Stimulated activated CD4-positive, alpha-beta T cell treated with anti-CD3 and anti-CD28 coated beads, Interleukin-4, amount 100 ng/mL, for 48 hours (primary cell): ENCODE measurements at places on chromosomes 1 and 21.

- no peak for DNase-seq
These were observed 145.6 kb downstream of the FMN2 start for GRCh38 chr1:240237305-240237721.

DNA sequence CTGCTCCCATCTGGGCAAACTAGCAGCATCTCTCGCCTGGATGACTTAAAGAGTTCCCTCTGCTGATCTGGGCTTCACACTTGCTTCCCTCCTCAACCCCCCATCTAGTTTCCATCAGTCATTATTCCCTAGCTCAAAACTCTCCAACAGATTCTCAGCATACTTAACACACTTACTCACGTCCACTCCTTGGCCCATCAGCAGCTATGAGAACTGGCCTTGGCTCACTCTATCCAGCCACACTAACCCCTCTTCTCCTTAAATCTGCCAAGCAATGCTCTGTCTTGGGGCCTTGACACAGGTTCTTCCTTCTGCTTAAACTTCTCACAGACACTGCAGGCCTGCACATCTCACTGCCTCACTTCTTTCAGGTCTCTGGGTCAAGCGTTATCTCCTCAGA lies 41.6 kb downstream of the GNG12 start:
- no peak for DNase-seq

DNA sequence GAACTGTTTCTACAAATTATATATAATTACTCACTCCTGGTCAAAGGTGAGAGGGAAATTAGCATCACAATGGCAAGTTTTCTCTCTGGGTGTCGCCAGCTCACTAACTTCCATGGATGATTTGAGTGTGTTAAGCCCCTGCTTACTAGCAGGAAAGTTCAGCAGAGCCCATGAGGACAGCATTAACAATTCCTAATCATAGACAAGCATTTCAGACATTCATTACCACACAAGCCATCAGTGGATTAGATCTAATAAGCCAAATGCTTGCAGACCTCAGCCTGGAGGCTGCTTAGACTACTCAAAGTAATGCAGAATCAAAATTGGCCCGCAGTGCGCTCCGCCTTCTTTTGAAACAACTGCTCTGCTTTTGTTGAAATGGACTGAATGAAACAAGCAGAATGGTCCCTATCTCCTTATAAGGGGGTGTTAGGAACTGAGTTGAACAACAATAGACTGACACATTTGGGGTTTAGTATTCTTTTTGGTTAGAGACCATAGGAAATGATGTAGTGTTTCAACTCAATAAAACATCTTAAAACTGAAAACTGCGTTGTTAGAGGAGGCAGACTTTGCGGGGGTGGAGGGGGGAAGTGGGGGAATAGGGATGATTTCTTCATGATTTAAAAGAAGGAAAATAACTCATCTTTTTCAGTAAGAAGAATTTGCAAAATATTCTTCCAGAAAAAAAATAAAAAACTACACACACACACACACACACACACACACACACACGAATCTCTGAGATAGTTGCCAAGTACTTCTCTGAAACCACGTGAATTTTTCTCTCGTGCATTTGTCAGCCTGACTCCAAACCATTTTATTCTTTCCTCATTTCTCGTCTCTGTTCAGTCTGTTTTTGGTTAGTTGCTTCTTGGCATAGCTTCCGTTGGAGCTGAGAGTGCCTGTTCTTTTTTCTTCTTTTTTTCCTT lies 54.6 kb downstream of the GORAB start:
- DNase-seq: no peak

- DNase-seq: no peak
These were observed 643.5 kb downstream of the AJAP1 start for GRCh38 chr1:5297886-5298239.

DNA sequence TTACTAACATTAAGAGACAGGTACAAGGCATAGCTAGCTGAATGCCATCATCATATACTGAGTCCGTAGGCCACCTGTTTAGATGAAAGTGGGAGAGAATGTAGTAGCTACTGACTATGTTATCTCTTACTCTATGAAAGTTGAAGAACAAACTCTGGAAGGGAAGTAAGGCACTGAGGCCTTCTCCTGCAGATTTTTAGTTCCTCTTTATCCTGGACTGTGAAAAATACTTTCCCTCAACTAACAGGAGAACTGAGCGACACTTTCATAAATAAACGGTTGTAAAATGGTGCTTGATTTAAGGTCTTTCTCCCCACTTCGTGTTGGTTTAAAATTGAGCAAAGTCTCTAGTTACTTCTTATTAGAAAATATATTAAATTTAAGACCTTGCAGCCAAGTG lies 101.9 kb downstream of the FNBP1L start:
- DNase-seq: no peak

DNA sequence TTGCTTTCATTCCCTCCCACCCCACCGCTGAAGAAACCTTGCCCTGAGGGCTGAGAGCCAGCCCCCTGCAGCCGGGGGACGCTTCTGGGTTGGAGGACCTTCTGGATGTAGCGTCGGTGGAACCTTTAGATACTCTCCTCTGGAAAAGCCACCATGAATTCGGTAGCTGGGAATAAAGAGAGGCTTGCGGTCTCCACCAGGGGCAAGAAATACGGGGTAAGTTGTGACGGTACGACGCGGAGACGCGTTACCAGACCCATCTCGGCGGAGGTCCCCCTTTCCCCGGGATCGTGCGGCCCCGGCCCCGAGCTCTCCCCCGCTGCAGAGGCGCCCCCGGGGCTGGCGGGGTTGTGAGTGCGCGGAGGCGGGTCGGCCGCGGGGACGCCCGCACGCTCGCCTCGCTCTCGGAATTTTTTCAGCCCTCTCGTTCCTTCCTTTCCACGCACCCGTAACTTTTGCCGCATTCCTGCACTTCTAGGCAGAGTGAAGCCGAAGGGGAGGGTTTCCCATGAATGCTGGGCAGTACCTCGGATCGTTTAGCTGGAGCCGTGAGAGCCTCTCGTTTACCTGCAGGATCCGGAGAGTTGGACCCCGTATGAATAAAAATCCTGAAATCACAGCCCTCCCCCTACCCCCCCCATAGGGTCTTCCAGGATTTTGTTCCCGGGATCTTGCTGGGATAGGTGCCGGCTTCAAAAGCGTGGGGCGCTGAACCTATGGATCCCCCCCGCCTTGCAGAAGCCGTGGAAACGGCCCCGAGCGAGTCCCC lies 671 bp downstream of the KIF26B start:
- no peak for DNase-seq

- no peak for DNase-seq
These were observed 66.7 kb downstream of the MAB21L3 start for GRCh38 chr1:116177861-116178260.

- no peak for DNase-seq
These were observed 13.0 kb upstream of the CCDC190 start for GRCh38 chr1:162873671-162874666.

DNA sequence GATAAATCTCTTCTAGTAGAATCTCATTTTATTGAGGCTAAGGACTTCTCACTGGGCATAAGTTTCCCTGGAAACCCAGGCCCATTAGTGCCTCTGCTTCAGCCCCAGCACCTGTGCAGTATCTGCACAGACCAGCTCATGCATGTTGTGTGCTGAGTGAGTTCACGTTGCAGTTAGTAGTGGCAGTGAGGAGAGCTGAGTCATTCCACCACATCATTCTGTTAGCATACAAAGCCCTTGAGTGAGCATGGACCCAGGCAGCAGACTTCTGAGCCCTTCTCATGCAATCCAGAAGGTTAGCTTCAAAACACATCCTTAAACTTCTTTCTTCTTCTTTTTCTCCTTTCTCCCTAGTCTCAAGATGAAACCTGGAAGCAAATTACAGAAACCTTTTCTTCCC lies 45.8 kb upstream of the NTPCR start:
- no peak for DNase-seq

GRCh38 chr1:238568735-238569134 lies 678.0 kb upstream of the ZP4 start:
- DNase-seq: no peak

GRCh38 chr1:226589008-226589733 lies 40.6 kb downstream of the STUM start:
- DNase-seq: no peak

DNA sequence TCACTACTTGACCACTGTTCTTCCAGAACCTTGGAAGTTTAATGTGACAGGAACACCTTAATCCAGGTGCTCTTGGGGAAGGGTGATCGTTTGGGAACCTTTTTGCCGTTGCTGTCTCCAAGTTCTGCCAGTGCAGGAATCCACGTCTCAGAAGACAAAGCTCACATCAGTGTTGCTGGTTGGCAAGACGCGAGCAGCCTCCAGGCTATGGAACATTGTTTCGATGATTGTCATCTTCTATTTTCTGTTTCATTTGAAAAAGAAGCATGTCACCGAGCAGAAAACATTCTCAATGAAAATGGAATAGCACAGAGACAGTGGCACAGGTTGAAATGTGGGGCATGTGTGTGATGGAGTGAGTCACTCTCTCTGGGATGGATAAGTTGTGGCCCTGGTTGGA lies 11.7 kb downstream of the STUM start:
- no peak for DNase-seq

DNA sequence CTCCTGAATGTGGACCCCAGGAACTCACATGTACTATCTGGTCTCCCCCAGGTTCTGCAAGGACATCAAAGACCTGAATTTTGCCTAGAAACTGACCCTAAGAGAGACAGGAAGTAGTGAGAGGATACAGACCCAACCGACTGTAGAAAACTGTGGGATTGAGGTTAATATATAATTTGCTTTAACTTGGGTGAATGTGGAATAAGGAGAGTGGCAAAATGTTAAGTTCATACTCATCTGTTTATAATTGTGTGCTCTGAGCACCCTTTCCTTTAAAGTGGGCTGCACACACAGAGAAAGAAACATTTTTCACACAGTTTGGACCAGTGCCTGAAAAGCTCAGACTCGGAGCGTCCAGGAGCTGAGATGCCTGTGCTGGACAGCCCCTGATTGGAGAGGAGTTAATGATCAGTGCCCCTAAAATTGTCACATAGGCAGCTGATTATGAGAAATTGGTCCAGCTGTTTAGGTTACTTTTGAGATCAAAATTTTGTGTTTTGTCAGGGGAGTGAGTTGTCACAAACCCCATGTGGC lies 37.2 kb downstream of the ROR1 start:
- DNase-seq: no peak

DNA sequence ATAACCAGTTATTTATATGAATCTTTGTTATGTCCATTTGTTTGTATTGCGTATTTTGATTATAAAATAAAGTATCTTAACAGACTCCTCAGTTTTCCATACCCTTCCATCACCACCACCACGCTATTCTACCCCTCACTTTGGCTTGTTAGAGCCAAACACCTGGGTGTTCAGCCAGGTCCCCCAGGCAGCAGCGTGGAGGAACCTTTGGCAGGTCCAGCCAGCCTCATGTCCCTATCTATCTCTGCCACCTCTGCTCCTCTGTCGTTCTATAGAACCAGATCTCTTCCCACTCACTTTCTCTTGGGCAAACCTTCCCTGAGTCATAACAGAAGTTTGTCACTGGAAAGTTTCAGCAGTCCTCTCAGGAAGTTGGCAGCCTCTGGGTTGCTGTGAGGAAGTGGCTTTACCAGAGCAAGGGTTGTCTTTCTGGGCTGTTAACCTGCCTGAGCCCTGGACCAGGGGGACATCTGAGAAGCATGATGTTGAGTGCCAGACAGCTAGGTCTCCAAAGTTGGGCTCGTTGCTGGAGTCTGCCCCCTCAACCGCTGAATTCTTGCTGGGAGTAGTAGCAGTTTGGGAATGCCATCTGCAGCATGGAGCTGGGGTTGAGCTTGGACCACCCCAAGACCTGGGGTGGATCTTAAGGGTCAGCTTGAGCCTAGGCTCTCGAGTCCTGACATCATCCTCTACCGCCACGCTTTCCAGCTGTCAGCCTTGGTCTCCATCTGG lies 996 bp upstream of the SH3BGRL3 start:
- DNase-seq: no peak

GRCh38 chr1:162387226-162388082 lies 5.9 kb downstream of the C1orf226 start:
- no peak for DNase-seq

GRCh38 chr21:42847051-42847707 lies 32.2 kb downstream of the WDR4 start:
- no peak for DNase-seq

- no peak for DNase-seq
These were observed 359.3 kb upstream of the RUNX1 start for GRCh38 chr21:35408401-35408800.

GRCh38 chr1:219124163-219124562 lies 49.5 kb upstream of the LYPLAL1 start:
- no peak for DNase-seq

DNA sequence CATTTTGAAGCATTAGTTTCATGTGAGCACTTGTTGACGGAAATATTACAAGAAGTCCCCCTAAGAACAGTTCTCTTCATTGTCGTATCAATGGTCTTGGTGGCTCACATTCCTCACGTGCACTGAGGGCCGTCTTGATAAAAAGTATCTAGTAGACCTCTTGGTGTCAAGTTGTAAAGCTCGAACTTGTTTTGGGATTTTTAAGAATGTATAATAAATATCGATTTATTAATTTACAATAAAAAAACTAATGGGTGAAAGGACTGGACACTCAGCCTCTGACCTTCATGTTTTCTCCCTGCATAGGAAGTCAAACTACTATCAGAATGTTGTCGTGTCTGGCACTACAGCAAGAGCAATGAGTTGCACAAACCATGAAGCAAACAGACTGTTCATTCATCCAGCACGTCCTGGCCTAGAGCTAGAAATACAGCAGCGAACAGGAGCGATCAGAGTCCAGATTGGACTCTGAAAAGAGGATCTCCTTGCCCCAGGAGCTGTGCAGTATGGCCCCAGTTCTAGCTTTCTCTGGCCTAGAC lies 319.2 kb downstream of the SMYD3 start:
- no peak for DNase-seq

DNA sequence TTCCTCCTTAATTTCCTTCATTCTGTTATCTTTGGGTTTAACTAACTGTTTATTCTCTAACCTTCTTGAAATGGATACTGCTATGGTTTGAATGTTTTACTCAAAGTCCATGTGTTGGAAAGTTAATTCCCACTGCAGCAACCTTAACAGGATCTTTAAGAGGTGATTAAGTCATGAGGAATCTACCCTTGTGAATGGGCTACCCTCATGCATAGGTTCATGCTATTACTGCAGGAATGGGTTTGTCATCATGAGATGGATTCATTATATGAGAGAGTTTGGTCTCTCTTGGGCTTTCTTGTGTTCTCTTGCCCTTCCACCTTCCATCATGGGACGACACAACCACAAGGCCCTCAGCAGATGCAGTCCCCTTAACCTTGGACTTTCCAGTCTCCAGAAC lies 516.9 kb downstream of the ADGRL2 start:
- no peak for DNase-seq

- DNase-seq: no peak
These were observed 904 bp upstream of the FHL3 start for GRCh38 chr1:38006008-38006828.

DNA sequence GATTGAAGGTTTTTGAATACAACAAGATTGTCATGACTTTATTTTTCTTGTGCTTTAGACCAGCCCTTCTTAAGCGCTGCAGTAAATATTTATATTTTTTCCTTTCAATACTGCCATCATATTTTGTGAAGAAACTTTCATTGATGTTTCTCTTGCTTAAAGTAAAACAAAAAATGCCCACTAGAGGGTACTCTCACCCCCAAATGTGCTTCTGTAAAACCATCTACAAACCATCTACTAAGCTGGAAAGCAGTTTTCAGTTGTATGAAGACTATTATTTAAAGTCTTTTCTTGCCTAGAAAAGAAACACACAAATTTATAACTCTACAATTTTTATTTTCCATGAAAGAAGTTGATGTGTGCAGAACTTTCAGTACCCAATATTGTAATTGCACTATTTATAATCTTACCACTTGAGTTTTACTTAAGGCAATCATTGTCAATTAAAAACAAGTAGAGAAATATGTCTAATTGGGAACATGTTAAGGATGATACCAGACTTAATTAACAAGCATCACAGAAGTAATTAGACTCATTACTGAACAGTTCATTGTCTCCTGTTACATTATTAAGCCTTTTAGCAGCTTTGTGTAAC lies 10.7 kb downstream of the LEPR start:
- DNase-seq: no peak

- no peak for DNase-seq
These were observed 220.2 kb downstream of the TGFB2 start for GRCh38 chr1:218565377-218565776.
